ENCODE measurements at places on chromosomes 4 and X. TPM values are rescaled to one million over a fixed set of nuclear protein-coding genes. Genes with fewer than 3 reads are reported as not detected.

GRCh38 chr4:124030147-124030546, 633.6 kb downstream of the SPRY1 start:
- DNase-seq: no peak

DNA sequence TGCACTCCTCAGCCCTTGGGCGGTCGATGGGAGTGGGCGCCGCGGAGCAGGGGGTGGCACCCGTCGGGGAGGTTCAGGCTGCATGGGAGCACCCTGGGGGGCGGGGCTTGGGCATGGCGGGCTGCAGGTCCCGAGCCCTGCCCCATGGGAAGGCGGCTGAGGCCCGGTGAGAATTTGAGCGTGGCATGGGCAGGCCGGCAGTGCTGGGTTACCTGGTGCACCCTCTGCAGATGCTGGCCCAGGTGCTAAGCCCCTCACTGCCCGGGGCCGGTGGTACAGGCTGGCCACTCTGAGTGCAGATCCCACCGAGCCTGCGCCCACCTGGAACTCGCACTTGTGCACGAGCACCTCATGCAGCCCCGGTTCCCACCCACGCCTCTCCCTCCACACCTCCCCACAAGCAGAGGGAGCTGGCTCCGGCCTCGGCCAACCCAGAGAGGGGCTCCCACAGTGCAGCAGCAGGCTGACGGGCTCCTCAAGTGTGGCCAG, 556.3 kb downstream of the GALNTL6 start:
- no peak for DNase-seq

GRCh38 chr4:62500296-62500695, 1300.2 kb downstream of the ADGRL3 start:
- DNase-seq: no peak

GRCh38 chrX:133365871-133366611, 49.2 kb downstream of the GPC4 start:
- no peak for DNase-seq

GRCh38 chr4:128303986-128304385, 16.4 kb upstream of the PGRMC2 start:
- DNase-seq: no peak

DNA sequence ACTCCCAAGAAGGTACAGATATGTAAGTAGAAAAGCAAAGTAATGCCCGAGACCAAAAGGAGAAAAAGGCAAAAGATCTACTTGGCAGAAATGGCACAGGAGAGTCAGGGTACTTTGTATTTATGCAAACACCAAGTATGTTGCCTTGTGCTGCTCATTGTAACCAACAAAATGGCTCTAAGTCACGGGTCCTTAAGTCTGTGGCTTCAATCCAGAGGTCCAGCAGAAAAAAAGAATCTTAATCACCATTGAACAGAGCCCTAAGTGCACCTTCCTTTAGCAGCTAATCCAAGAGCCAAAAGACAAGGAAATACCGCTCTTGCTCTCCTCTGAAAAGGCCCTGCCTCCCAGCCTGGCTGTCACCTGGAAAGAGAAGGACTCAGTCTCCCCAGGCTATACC, 324.9 kb upstream of the PPARGC1A start:
- no peak for DNase-seq

DNA sequence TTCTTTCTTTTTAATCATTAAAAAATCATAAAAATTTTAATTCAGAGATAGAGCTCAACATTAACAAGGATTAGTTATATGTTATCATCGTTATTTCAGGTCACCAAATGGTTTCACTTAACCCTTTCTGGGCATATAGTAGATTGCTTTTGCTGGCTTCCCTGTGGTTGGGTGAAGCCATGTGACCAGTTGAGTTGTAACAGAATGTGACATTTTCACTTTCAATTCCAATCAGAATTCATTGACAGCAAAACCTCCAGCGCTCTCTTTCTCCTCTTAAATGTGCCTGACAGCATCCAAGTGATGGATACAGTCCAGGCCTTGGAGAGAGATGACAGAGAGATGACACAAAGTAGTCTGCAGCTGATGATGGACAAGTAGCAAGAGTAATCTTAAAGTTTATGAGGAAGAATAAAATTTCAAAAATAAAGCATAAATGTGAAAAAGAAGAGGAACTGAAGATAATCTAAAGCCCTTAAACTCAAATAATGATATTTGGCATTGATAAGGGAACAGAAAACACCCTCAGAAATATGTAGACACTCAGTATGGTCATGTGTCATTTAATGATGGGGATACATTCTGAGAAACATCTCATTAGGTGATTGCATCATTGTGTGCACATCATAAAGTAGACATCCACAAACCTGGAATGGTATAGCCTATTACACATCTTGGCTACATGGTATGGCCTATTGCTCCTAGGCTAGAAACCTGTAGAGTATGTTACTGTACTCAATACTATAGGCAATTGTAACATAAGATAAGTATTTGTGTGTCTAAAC, 92.3 kb upstream of the QRFPR start:
- no peak for DNase-seq

DNA sequence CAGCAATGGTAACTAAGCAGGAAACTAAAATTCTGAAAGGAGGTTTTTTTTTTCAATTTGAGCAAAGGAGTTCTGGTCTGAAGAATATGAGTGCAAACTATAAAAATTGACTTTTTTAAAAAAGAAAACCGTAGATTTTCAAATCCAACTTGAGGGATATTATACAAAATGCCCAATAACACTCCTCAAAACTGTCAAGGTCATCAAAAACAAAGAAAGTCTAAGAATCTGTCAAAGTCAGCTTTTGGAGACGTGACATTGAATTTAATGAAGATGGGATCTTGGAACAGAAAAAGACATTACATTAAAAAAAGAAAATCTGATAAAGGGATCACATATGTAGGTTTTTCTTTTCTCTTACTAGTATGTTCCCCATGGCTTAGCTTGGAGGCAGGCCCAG, 40.4 kb upstream of the AR start:
- DNase-seq: no peak

- no peak for DNase-seq
Observed at GRCh38 chrX:102957751-102958150, 20.7 kb downstream of the RAB40AL start.

GRCh38 chr4:108825737-108826136, 62.9 kb upstream of the ETNPPL start:
- no peak for DNase-seq

GRCh38 chrX:45806410-45807121, 605.9 kb upstream of the DIPK2B start:
- no peak for DNase-seq

- DNase-seq: no peak
Observed at GRCh38 chrX:69603566-69604194, 12.2 kb upstream of the EDA start.

GRCh38 chr4:24668956-24669355, 84.6 kb upstream of the DHX15 start:
- no peak for DNase-seq

Gene HTRA3
- 14.1 TPM for total RNA-seq

Gene TCEAL5
- total RNA-seq: not detected

Gene MAGEE1
- total RNA-seq: 4.2 TPM
